ENCODE measurements at places on chromosomes 4 and X. TPM values are rescaled to one million over a fixed set of nuclear protein-coding genes. Genes with fewer than 3 reads are reported as not detected.

The TMSB15A gene
- total RNA-seq, result not detected

The EVC2 gene
- total RNA-seq, result 2.5 TPM

The RS1 gene
- total RNA-seq, result not detected

The TLR2 gene
- total RNA-seq, result 0.08 TPM

The RAB41 gene
- total RNA-seq, result not detected

The DMRTC1 gene
- total RNA-seq, result not detected

The CLGN gene
- total RNA-seq, result 5.3 TPM

The CPLX1 gene
- 0.50 TPM for total RNA-seq

The SCRG1 gene
- total RNA-seq, result not detected

The GPR173 gene
- not detected for total RNA-seq

Data from A549 treated with RU486 at 1 μM for 4 hours (cell line).